ENCODE measurements at places on chromosomes 7 and 10.
A peak's percentile ranks its signal among the peaks of the same experiment; 100 is the strongest.

GRCh38 chr7:134308548-134308947 is 8.2 kb downstream of the SLC35B4 start:
- DNase-seq: no peak

- no peak for DNase-seq
Measured at GRCh38 chr7:30835396-30835915, 64.2 kb downstream of the MINDY4 start.

GRCh38 chr7:65731562-65732035 is 141.3 kb upstream of the VKORC1L1 start:
- no peak for DNase-seq

DNA sequence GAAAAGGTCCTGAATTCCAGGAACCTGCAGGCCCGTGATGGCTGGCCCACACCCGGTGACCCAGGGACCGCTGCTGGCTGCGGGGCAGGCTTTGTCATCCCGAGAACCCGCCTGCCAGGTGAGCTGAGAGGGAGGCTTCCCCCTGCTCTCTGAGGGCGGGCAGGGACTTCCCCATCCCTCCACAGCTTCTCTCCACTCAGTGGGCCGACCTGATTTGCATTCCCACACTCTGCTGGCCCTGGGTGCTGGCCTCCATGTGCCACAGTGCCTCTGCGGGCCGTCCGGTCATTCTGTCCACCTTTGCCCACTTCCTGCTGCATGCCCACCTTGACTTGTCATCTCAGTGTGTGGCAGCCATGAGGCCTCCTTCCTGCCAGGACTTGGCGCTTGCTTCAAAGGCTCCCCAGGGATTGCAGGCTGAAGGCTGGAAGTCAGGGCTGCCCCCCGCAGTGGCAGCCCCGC is 35.3 kb downstream of the PALD1 start:
- no peak for DNase-seq

GRCh38 chr7:74311305-74311744 is 22.1 kb downstream of the CLIP2 start:
- DNase-seq: peak; percentile 59

GRCh38 chr7:12884033-12884432 is 196.6 kb downstream of the ARL4A start:
- no peak for DNase-seq

DNA sequence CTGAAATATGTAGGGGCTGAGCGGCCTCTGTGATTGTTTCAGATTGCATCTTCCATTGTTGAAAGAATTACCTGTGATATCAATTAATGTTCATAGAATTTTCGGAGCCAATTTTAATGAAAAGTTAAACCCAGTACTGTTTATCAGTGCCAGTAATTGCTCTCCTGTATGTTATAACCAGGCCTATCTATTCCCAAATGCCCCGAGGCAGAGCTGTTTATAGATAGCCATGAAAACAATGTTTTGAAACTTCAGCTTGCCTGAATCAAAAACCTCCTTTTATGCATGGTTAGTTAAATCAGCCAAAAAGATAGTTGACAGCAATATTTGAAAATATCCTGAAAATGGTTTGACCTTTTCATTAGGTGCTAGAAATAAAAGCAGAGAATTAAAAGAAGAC is 50.1 kb upstream of the HDAC9 start:
- no peak for DNase-seq

DNA sequence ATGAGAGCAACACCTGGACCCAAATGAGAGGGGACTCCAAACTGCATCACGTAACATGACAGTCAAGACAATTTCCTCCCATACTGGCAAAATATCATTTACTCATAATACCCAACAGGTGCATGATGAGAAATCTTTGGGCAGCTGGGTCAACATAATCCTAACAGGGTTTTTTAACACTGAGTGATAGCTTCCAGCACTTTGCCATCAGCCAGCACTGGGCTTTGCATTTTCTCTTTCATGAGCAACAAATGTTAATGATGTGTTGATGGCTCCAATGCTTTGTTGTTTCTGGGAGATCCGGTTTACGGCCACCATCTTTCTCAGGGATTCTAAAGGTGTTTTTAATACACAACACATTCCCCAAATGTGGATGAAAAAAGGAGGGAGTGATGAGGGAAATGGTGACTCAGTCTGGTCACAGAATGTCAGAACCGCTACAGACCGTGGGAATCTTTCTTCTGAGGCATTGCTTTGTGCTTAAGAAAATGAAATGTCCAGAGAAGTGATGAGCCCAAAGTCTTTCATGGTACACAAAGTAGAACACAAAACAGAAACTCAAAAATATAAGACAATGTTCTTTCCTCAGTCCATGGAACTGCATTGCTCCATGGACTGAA is 705.7 kb upstream of the IGFBP3 start:
- DNase-seq: no peak

- DNase-seq: no peak
Measured at GRCh38 chr10:12633776-12634620, 284.7 kb downstream of the CAMK1D start.

DNA sequence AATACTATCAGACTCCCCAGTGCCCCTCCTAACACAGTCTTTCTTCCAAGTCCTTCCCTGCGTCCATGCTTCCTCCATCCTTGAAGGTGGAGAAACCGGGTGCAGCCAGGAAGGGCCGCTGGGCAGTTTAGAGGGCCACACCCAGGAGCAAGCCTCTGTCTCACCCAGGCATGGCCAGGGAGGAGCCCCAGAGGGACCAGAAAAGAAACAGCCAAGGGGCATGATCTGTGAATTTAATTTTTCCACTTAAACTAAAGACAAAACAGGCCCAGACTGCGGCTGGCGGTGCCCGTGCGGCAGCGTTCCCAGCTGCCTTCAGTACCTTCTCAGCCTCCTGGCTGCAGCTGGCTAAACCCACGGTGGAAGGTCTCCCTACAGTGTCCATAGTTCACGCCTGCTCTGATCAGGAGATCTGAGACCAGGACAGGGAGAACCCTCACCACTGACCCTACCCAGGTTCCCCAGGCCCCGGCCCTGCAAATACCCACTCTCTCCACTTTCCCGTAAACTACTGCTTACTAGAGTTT is 12.9 kb downstream of the UNCX start:
- DNase-seq: no peak

DNA sequence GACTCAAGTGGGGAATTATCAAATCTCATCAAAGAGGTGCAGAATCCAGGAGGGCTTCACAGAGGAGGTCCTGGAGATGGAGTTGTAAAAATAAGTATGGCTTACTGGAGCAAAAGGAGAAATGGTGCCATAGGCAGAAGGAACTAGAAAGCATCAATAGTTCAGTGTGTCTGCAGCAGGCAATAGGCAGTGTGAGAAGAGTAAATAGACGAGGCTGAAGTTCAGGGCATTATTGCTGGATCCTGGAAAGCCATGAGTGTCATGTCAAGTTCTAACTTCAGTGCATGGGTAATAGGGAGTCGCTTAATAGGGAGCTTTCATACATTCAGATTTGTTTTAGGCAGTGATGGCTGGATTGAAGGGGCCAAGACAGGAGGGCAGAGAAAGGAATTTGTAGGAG is 39.3 kb downstream of the CYP26A1 start:
- no peak for DNase-seq

DNA sequence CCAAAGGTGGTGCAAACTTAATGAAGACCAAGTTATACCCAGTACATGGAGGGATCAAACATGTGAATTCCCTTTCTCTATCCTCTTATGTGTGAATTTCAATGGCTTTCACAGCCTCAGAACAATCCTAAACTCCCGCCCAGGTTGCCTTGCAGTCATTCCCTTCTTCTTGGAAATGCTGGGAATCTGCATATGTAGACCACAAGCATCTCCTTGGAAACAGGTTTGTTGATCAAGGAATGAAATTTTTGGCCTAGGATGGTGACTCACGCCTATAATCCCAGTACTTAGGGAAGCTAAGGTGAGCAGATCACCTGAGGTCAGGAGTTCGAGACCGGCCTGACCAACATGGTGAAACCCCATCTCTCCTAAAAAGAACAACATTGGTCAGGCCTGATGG is 77.8 kb upstream of the ABI1 start:
- no peak for DNase-seq

DNA sequence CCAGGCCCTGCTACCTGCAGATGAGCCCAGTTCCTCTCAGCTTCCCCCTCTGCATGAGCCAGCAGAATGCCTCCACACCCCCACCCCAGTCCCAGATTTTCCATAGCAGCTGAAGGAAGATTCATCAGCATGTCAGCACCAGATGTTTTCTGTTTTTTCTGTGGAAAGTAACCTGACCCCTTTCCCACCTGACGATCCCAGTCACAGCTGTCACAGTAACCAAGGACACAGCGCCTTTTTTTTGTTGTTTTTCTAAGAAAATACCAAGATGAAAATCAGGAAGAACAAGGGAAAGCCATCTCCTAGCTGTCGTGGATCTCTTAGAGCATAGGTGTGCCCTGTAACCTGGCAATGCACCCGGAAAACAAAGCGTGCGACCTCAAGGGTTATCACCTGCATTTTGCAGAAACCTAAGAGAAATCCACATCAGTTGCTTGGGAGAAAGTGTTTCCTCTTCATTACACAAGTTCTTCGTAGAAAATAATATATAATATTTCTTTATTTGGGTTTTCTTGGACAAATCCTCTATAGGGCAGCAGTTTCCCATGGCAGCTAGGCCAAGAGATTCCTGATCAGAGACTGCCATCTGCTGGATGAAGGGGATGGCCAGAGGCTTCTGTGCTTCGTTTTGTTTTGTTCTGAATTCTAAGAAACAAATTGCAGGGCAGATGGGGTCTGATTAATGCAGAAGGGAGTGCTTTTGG is 401.9 kb downstream of the TNS3 start:
- DNase-seq: peak; percentile 80

- no peak for DNase-seq
Measured at GRCh38 chr7:134623193-134623592, 23.5 kb upstream of the BPGM start.

DNA sequence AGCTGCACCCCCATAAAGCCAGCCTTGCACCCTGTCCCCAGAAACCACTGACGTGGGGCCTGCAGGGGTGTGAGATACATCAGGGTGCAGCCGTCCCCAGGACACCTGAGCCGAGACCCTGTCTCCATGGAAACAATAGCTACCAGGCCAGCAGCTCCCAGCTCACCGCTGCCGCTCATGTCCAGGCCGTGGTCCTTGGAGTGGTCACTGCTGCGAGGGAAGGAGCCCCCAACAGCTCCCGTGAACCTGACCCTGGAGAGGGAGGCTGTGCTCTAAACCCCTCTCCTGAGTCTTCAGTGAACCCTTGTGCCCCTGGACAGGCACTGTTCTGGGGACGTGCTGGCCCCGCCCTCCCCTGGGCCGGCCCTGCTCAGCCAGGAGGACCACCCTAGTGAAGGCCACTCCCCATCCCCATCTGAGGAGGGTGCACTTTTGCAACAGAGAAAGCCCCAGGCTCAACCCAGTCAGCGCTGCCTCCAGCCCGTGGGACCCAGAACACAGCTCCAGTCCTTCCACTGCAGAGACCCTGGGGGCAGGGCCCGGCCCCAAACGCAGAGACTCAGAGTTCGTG is 19.6 kb upstream of the INPP5A start:
- no peak for DNase-seq

GRCh38 chr7:98297626-98298286 is 16.3 kb downstream of the BRI3 start:
- no peak for DNase-seq

GRCh38 chr7:131279044-131279443 is 48.6 kb upstream of the MKLN1 start:
- no peak for DNase-seq

DNA sequence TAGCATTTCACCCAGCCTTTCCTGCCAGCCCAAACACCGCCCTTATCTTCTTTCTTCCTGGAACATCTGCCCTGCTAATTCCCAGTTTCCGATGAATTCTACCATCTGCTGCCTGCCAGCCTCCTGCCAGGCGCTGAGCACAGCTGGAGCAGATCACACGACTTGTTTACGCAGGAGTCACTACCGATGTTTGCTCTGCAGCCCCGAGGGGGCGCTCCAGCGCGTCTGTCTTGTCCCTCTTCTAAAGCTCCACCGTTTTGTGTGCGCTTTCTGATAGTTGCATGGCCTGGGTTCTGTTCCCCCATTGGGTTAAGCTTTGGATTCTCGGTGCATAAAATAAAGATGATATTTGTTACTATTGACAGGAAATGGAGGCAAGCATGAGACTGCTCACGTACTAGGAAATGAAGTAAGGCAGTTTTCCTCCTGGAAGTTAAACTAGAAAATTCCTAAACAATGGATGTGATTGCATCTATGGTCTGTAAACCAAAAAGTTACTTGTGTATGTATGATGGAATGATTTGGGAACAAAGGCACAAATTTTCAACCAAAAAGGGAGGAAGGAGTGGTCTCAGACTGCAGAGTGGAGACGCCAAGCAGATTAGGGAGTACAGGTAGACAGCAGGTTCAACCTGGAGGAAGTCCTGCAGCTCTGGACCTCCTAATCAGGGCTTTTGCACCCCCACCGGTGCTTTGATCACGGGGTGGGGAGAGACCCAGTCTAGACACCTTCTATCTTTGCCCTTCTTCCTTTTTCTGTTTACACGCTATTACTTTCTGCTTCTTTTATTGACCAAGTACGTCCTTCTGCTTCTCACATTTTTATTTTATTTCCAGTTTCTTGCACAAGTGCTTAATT is 2.2 kb upstream of the RBM17 start:
- peak; percentile 95 for DNase-seq

- no peak for DNase-seq
Measured at GRCh38 chr7:121235201-121235600, 93.6 kb upstream of the WNT16 start.
